ENCODE measurements at places on chromosomes 13 and 19.

DNA sequence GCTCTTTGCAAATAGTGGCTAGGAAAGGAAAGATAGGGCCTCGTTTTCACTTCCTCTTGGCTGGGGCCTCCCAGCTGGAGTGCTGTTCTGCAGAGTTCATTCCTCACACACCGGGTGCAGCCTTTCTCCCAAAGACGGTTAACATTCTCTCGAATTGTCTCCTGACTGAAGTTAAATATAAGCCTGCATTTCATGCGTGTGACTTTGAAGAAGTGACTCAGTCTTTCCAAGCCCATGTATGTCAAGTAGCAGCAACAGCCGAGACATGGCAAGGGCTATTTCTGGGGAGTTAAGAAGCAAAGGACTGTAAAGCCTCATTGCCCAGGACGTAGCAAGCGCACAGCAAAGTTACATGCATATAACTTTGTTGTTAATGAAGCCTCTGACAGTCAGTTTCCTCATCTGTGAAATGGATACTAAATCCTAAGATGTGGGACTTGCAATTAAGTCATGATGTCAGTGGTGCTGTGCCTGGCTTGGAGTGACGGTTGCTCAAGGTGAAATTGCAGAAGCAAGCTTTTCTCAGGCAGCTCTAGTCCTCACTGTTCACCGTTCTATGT is 502.4 kb downstream of the MYO16 start:
- DNase-seq = no peak

GRCh38 chr13:23140492-23140891 is 40.3 kb upstream of the SGCG start:
- DNase-seq = no peak

DNA sequence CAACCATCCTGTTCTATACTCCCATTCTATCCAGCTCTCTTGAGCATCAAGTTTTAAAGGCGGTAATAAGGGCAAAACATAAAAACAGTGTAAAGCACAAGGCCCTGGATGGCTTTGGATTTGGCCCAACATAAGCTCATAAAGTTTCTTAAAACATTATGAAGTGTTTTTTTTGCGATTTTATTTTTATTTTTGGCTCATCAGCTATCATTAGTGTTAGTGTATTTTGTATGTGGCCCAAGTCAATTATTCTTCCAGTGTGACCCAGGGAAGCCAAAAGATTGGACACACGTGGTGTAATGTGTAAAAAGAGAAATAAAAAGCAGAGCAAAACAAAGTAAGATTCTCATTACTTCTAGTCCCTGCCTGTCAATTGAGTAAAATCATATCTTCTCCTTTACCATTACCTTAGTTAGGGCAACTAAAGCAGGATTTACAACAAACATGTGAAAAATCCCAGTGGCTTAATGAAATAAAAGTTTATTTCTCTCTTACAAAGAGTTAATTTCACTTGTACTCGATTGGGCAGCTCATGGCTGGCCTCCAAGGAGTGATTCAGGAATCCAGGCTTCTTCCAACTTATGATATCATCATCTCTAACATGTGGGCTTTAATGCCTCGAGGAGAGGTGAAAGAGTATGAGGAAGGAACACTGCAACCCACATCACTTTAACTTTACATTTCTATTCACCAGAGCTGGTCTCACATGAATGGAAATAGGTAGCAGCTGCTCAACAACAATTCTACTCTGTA is 725.2 kb upstream of the SLITRK1 start:
- DNase-seq = no peak

DNA sequence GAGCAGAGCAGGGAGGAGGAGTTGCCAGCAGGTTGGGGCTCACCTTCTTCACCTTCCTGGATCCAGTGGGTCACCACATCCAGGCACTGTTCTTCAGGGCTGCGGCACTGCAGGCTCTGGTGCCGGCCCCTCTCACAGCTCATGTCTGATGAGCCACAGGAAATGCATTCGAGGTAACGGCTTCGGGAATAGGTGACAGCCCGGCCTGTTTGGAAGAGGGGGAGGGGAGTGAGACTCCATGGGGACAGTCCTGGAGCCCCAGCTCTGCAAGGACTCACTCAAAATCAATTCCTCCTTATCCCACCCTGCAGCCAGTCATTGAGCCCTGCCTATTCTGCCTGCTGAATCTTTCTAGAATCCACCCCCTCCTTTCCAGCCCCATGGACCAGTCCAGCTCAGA is 13.5 kb downstream of the PLAUR start:
- DNase-seq = no peak

DNA sequence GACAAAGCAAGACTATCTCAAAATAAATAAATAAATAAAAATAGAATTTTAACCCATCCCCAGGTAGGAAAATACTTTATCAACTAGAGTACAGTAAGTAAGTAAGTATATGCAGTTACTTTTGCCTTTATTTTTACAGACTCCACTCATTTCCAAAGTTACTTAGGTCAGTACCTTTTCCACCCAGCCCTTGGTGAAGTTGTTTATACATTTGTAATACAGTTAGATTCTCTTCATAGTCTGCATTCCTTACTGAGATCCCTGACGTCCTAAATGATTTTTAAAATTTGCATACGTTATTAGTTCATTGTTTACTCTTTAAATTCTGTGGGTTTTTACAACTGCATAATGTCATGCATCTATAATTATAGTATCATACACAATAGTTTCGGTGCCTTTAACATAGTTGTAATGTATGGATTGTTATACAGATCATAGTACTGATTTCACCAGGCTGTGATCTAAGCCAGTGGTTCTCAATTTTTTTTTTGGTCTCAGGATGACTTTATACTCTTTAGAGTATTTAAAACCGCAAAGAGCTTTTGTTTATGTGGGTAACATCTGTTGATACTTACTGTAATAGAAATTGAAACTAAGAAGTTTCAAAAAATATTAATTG is 10.4 kb downstream of the SETDB2 start:
- DNase-seq = no peak

DNA sequence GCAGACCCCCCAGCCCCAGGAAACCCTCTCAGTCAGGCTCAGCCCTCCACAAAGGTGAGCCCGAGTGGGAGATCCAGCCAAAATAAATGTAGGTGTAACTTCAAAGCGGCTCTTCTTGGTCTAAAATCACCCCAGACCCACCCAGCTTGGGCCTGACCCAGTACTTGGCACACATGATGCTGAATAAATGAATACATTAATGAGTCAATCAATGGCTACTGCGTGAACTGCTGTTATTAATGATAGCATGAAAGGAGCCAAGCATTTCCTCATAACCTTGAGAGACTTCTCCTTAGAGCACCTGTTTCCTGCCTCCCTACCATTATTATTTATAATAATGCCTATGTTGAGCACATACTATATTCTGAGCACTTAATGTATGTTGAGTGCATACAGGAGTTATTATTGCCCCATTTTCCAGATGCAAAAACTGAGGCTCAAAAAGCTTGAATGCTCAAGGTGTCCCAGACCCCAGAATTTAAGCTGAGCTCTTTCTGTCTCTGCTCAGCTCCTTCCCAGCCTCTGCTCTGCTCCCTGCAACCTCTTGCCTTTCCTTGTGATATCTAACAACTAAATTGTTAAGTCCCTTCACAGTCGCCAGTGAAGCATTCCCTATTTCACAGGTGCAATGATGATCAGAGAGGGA is 4.3 kb downstream of the NOTCH3 start:
- DNase-seq = peak; percentile 41

DNA sequence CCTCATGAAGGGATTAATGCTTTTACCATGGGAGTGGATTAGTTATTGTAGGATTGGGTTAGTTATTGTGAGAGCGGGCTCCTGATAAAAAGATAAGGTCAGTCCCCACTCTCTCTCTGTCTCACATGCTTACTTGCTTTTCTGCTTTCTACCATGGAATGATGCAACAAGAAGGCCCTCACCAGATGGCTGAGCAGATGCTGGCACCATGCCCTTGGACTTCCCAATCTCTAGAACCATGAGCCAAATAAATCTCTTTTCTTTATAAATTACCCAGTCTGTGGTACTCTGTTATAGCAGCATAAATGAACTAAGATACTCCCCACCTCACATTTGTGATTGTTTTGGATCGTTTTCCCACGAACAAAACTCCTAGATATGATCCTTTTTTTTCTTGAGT is 353.8 kb downstream of the DNAJC15 start:
- DNase-seq = no peak

GRCh38 chr19:1745589-1746031 is 7.7 kb upstream of the ONECUT3 start:
- DNase-seq = no peak

DNA sequence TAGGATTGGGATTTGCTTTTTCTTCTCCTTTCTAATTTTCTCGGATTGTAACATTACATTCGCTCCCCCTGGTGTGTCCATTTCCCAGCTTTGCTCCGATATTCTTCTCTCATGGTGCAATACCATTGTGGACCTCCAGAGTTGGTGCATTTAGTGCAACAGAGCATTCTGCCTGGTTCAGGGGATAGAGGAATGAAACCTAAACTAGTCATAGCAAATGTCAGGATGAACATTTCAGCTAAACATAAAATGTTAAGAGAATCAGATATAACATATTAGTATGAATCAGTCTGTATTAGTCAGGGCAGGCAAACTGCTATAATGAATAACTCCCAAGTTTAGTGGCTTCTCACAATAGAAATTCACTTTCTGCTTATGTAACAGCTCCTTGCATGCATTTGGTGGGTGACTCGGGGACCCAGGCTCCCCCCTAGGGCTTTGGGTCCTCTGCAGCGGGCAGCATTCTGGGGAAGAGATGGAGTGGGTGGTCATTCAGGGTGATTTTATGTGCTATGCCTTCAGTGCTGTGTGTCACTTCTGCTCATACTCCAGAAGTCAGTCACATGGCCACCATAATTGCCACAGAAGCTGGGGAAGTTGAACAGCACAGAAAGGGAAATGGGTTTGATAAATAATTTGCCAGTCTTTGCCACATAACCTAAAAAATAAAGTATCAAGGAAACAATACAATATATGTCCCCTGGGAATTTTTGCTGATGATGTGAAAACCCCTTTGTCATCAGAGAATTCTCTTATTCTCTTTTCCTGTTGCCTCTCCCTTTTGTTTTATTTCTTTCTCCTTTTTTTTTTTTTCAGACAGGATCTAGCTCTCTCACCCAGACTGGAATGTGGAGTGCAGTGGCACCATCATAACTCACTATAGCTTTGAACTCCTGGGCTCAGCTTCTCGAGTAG is 111.0 kb downstream of the HSPH1 start:
- no peak for DNase-seq

- DNase-seq = no peak
These were observed 1.4 kb downstream of the ARHGEF18 start for GRCh38 chr19:7349961-7350711.
